Tongue (tissue), 3 donors: ENCODE measurements at places on chromosomes 11 and 22. TPM values are rescaled to one million over a fixed set of nuclear protein-coding genes. Genes with fewer than 3 reads are reported as not detected.

Gene LRRC56
- total RNA-seq, result 2.1 TPM

DNA sequence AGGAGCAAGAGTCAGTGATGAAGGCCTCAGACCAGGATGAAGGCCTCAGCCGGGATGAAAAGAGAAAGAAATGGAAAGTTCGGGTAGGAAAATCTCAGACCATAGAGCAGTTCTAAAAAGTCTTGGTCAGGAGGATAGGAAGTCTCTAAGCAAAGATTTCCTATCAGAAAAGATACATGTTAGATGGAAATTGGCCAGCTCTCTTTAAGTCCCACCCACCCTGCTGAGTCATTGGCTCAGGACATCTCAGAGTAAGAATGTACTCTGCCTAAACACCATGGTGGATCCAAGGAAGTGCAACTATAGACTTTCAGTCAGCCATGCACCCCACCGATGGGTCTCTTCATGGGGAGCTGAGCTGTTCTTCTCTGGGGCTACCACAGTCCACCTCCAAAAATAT, 4.4 kb downstream of the OR8B3 start:
- no peak for DNase-seq

Gene FIBIN
- total RNA-seq, result 99.0 TPM

DNA sequence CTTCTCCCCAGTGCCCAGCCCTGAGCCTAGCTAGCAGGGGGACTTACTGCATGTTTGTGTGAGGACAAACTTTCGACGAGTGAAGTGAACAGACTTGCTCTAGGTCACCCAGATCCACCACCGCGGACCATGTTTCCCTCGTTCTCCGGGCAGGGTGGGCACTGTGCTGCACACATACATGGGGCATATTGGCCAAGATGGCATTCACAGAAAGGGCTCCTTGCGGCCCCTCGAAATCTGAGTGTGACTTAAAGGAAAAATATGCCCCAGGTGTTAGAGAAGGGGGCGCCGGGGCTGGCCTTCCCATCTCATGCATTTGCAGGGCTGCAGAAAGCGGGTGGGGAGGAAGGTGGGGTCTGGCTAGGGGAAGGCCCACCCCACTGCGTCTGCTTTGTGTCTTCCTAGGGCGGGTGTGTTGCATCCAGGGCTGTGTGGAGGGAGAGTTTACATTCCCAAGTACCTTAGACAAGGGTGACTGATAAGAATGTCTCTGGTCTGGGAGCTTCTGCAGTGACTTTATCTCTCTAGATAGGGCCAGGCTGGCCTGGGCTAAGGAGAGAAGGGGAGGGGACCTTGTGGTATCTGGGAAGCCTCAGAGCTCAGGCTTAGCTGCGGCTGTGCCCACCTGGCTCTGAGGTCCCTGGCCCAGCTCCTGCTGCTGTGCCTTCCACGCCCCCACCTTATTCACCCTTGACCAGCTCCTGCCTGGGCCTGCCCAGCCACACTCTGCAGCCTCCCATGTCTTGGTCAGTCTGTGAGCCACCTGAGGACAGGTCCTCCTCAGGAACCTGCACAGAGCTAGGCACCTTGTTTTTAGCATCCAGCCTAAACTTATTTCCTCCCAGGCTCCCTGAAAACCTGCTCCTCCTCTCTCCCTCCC, 45.8 kb downstream of the LRRC32 start:
- DNase-seq, result no peak

Gene TREH
- not detected for total RNA-seq

- DNase-seq, result no peak
Measured at GRCh38 chr11:23509821-23510220, 649.5 kb upstream of the CCDC179 start.

Gene ZFTA
- total RNA-seq, result 33.7 TPM

DNA sequence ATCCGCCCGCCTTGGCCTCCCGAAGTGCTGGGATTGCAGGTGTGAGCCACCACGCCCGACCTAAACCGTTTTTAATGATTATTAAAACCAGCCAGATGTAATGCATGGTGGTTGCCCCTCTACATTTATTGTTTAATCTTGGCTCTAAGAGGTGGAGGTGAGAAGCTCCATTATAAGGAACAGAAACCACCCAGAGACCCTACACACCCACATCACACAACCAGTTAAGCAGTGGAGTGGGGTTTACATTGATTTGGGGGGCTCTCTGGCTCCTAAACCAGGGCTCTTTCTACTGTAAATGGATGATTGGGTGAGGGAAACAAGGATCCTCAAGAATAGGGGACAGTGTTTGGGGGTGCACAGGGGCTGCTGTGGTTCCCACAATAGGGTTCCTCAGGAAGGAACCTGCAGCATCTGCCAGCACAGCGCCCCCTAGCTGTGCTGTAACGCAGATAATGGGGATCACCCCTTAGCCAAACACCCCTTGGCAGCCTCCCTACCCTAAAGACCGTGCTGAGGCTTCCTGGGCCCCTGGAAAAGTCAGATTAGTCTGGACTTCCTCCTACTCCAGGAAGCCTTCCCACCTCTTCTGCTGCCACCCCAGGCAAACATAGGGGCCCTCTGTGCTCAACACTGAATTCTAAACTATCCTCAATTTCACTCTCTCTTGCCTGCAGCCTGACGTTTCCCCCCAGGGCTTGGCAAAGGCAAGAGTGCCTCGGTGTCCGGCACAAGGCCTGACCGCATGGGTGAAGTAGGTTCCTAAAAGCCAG, 2.4 kb downstream of the MPST start:
- DNase-seq, result peak; percentile 42

DNA sequence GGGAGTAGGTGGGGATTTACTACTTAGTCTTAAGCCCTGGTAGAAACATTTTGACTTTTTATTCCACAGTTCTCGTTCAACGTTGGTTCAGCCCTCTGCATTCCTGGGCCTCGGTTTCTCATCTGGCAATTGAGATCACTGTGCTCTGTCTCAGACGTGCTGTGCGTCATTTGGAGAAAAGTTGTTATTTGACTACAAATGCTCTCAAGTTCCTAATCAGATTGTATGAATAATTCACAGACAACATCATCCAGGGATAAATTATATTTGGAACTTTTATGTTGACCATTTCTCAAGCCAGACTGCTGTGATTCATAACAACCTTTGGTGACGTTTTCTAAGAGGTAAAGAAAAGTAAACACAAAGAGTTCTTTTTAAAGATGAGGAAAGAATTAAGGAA, 69.2 kb downstream of the BLID start:
- no peak for DNase-seq

DNA sequence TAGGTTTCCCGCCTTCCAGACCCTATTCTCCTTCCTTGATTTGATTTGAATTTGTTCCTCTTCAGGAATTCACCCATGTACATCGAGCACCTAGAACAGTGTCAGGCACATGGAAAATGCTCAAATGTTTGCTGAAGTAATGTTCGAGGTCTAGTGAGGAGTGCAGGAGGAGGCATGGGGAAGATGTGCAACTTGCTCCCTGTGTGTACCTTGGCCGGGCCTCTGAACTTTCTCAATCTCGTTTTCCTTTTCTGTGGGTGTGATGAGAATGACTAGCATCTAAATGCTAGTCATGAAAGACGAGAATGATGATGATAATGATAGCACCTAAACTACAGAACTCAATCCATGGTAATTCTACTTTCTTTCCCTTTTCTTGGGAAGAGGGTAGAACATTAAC, 279.1 kb upstream of the PLET1 start:
- no peak for DNase-seq

DNA sequence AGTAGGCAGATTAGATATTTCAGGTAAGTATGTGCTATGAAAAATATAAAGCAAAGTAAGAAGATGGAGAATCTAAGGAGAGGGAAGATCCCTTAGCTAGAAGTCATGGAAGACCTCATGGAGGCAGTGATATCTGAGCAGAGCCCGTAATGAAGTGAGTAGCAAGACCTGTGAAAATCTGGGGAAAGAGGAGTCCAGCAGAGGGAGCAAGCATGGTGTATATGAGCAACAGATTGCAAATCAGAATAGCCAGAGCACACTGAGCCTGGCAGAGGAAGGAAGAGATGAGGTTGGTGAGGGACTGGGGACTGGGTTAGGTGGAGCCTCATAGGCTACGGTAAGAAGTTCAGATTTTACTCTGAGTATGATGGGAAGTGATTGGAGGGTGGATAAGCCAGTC, 9.4 kb downstream of the LHFPL7 start:
- no peak for DNase-seq

DNA sequence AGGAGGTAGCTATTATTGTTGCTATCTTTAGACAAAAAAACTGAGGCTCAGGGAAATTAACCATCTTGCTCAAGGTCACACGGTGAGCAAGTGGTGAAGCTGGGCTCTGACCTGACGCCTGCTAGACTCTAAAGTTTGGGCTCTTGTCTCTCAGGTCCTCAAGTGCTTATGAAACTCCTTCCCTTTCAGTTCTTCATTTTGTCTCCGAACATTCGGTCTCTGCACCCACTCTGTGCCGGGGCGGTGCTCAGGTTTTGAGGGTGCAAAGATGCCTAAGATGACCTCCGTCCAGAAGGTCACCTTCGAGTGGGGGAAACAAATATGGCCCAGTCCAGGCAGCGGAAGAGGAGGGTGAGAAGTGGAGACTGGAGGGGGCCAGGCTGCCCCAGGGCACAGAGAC, 16.0 kb downstream of the OVOL1 start:
- DNase-seq, result no peak

GRCh38 chr11:130439160-130439519, 9.3 kb upstream of the ADAMTS15 start:
- DNase-seq, result no peak
